ENCODE measurements at places on chromosomes 5 and 9.

- no peak for DNase-seq
Measured at GRCh38 chr9:14373706-14374105, 59.8 kb upstream of the NFIB start.

GRCh38 chr5:34657274-34657921 is 1.3 kb downstream of the RAI14 start:
- DNase-seq = peak; percentile 52

DNA sequence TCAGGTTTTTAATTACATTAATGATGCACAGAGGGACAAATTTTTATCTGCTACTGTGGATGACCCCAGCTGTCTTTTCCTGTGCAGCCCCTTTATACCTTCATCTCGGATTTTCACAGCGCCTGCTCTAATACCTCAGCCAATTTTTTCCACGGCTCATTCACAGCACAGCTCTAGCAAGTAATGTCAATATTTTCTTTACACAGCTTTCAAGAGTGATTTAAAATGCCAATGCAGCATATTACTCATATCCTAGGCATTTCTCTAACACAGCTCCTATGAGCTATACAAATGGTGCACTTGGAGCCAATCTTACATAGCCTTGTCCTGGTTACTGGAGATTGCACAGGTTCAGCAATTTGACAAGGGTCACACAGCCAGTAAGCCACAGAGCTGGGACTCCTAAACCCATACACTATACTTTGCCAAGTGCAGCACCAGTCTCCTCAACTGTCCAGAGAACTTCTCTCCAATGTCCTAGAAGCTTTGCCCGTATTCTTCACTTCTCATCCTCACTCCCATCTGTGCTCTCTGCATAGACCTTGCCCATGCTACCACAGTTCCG is 661.8 kb downstream of the DTWD2 start:
- DNase-seq = no peak

GRCh38 chr9:129380961-129381401 is 202.9 kb upstream of the IER5L start:
- no peak for DNase-seq

- DNase-seq = no peak
Measured at GRCh38 chr5:173288632-173289031, 39.6 kb downstream of the STC2 start.

- peak; percentile 41 for DNase-seq
Measured at GRCh38 chr9:114033397-114034103, 44.5 kb downstream of the AMBP start.

- no peak for DNase-seq
Measured at GRCh38 chr5:67435032-67435431, 238.4 kb upstream of the CD180 start.

DNA sequence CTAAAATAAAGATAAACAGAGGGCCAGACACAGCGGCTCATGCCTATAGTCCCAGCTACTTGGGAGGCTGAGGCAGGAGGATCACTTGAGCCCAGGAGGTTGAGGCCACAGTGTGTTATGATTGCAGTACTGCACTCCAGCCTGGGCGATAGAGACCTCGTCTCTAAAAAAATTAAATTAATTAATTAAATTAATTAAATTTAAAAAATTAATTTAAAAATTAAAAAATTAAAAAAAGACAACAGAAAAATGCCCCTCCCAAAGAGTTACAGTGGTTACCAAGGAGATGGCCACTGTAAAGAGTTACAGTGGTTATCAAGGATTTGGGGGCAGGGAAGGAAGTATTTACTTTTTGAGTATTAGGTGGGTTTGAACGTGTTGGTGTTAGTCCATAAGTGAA is 38.3 kb downstream of the CDC14B start:
- DNase-seq = no peak

- no peak for DNase-seq
Measured at GRCh38 chr5:68426586-68426985, 211.0 kb downstream of the PIK3R1 start.
